Stimulated activated naive B cell treated with anti-CD40 and anti-IgM and Interleukin-4, amounts not matched to agents 10 μg/mL and 1 μg/mL and 100 μg/mL, for 72 hours (primary cell): ENCODE measurements at places on chromosomes 5 and 9.

- H3K27me3 ChIP-seq, result peaks cover 43% of the 10 kb centered on the region
- no peak overlapping the region for H3K27ac ChIP-seq
- H3K4me3 ChIP-seq, result no peak overlapping the region
Measured at GRCh38 chr9:87336914-87337333, 160.7 kb upstream of the DAPK1 start.

GRCh38 chr9:110895147-110895905 is 142.9 kb downstream of the LPAR1 start:
- H3K27me3 ChIP-seq, result peaks cover 5% of the 10 kb centered on the region
- no peaks in the 10 kb centered on the region for H3K4me1 ChIP-seq
- H3K27ac ChIP-seq, result no peak overlapping the region
- DNase-seq, result no peak

GRCh38 chr9:28970241-28970654 is 1397.0 kb upstream of the C9orf72 start:
- no peaks in the 10 kb centered on the region for H3K27me3 ChIP-seq
- H3K27ac ChIP-seq, result no peak overlapping the region
- no peaks in the 10 kb centered on the region for H3K36me3 ChIP-seq
- no peak overlapping the region for H3K4me3 ChIP-seq

DNA sequence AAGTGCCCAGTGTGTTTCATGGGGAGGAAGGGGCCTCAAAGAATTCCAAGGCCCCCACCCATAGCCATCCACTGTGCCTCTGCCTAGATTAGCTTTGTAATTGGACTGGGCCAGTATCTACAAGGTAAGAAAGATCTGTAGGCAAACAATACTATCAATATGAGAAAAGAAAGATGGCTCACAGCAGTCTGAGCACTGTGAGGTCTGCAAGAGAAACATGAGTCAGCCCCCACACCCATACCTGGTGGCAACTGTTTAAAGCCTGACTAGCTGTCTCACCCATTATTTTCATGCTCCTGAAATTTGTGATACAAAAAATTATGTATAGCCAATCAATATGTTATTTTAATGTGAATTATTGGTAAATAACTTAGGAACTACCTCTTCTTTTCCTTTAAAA is 10.0 kb upstream of the ZNF483 start:
- peaks cover 1% of the 10 kb centered on the region for H3K27me3 ChIP-seq
- no peaks in the 10 kb centered on the region for H3K36me3 ChIP-seq
- H3K4me3 ChIP-seq, result no peak overlapping the region
- no peak for DNase-seq

DNA sequence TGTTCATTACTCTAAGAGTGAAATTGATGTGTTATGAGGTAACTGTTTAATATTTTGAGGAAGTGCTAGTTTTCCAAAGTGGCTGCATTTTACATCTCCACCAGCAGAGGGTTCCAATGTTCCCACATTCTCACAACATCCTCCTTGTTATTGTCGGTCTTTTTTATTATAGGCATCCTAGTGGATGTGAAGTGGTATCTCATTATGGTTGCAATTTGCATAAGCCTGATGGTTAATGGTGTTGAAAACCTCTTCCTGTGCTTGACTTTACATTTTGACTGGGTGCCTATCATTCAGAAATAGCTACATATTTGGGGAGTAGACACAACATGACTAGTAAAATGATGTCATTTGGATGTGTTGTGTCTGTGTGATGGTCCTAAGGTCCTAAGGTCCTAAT is 143.6 kb downstream of the MRPS30 start:
- H3K27ac ChIP-seq, result no peak overlapping the region
- no peaks in the 10 kb centered on the region for H3K36me3 ChIP-seq
- H3K4me1 ChIP-seq, result no peaks in the 10 kb centered on the region
- no peak for DNase-seq
- no peaks in the 10 kb centered on the region for H3K27me3 ChIP-seq
- no peak overlapping the region for H3K4me3 ChIP-seq

- no peak for DNase-seq
- H3K4me3 ChIP-seq, result no peak overlapping the region
- H3K36me3 ChIP-seq, result no peaks in the 10 kb centered on the region
- no peak overlapping the region for H3K27ac ChIP-seq
- peaks cover 8% of the 10 kb centered on the region for H3K4me1 ChIP-seq
Measured at GRCh38 chr5:178078197-178079010, 34.9 kb upstream of the N4BP3 start.

- H3K36me3 ChIP-seq, result no peaks in the 10 kb centered on the region
- no peak overlapping the region for H3K4me3 ChIP-seq
- H3K4me1 ChIP-seq, result peaks cover 11% of the 10 kb centered on the region
- DNase-seq, result no peak
Measured at GRCh38 chr9:136782452-136782851, 8.7 kb upstream of the TMEM141 start.

GRCh38 chr5:111238431-111239225 is 14.4 kb downstream of the CAMK4 start:
- H3K27ac ChIP-seq, result no peak overlapping the region
- H3K4me1 ChIP-seq, result peaks cover 7% of the 10 kb centered on the region
- H3K36me3 ChIP-seq, result no peaks in the 10 kb centered on the region
- no peak overlapping the region for H3K4me3 ChIP-seq
- DNase-seq, result no peak

DNA sequence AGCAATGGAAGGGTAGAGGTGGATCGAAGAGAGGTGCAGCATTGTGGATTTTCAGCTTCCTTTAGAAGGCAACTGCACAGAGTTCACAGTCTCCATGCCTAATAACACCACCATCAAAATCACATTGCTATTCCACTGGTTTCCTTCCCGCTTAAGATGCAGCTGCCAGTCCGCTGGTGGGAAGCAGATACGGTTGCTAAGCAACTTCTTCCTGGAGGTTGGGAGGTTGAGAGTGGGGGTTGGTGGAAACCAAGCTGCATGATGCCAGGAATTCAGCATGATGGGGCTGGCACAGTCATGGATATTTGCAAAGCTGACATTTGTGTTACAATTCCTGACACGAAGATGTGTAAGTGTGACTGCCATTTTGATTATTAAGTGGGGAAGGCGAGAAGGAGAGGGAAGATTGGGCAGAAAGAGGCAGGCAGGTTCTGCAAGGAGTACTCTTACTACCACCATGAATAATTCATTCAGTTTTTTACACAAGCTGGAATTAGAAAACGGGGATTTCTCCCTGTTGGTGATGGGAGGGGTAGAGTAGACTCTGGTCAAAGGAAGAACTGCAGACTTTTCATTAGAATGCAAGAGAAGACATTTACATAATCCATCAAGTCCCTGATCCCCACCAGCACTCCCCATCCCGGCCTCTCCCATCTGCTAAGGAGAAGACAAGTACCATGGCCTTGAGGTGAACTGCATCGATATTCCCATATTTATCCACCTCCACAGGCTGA is 87.5 kb downstream of the GLDC start:
- no peak overlapping the region for H3K4me3 ChIP-seq
- no peak overlapping the region for H3K27ac ChIP-seq
- H3K27me3 ChIP-seq, result no peaks in the 10 kb centered on the region
- no peaks in the 10 kb centered on the region for H3K4me1 ChIP-seq

- no peak for DNase-seq
- no peak overlapping the region for H3K4me3 ChIP-seq
- H3K27me3 ChIP-seq, result peaks cover 6% of the 10 kb centered on the region
- no peaks in the 10 kb centered on the region for H3K36me3 ChIP-seq
- H3K27ac ChIP-seq, result no peak overlapping the region
Measured at GRCh38 chr9:89686126-89686525, 81.3 kb downstream of the GADD45G start.
